ENCODE measurements at places on chromosomes 13 and 19.
A peak's percentile ranks its signal among the peaks of the same experiment; 100 is the strongest.

DNA sequence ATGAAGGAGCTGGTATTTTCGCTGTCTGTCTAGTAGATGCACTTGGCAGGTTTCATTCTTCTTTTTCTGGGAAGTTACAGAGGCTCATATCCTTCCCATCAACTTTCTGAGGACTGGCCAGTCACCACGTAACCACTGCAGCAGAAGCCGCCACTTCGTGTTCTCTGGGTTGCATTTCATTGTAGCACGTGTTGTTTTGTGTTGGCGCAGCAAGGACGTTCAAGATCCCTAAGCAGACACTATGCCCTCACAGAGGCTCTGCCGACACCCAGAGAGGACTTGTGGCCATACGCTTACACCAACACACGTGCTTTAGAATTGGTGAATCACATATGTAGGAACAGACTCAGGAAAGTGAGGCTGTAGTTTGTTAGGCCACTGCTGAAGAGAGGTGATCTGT lies 42.2 kb upstream of the TEX29 start:
- no peak for DNase-seq

DNA sequence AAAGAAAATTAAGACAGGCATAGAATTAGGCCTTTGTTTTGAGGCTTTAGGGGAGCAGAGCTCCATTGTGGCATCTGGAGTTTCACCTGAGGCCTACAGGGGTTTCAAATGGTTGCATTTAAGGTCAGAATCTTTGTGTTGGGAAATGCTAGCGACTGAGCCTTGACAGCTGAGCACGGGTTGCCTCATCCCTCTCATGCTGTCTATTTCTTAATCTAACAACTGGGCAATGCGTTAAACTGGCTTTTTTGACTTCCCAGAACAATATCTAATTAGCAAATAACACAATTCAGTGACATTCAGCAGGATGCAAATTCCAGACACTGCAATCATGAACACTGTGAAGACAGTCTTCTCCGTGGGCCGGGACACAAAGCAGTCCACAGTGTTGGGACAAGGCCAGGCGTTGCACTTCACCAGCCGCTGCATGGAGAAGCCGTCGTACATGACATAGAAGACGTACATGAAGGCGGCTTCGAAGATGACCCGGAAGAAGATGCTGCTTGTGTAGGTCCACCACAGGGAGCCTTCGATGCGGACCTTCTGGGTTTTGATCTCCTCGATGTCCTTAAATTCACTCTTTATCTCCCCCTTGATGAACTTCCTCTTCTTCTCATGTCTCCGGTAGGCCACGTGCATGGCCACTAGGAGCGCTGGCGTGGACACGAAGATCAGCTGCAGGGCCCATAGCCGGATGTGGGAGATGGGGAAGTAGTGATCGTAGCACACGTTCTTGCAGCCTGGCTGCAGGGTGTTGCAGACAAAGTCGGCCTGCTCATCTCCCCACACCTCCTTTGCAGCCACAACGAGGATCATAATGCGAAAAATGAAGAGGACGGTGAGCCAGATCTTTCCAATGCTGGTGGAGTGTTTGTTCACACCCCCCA lies 3.8 kb downstream of the GJB2 start:
- DNase-seq: no peak

GRCh38 chr13:109545931-109546330 lies 240.5 kb downstream of the IRS2 start:
- no peak for DNase-seq

- peak; percentile 90 for DNase-seq
Observed at GRCh38 chr19:56252699-56253422, 19.7 kb upstream of the EDDM13 start.

- DNase-seq: peak; percentile 71
Observed at GRCh38 chr19:13241231-13242104, 91.3 kb downstream of the IER2 start.

GRCh38 chr13:55000844-55001243 lies 1972.2 kb downstream of the OLFM4 start:
- DNase-seq: no peak

DNA sequence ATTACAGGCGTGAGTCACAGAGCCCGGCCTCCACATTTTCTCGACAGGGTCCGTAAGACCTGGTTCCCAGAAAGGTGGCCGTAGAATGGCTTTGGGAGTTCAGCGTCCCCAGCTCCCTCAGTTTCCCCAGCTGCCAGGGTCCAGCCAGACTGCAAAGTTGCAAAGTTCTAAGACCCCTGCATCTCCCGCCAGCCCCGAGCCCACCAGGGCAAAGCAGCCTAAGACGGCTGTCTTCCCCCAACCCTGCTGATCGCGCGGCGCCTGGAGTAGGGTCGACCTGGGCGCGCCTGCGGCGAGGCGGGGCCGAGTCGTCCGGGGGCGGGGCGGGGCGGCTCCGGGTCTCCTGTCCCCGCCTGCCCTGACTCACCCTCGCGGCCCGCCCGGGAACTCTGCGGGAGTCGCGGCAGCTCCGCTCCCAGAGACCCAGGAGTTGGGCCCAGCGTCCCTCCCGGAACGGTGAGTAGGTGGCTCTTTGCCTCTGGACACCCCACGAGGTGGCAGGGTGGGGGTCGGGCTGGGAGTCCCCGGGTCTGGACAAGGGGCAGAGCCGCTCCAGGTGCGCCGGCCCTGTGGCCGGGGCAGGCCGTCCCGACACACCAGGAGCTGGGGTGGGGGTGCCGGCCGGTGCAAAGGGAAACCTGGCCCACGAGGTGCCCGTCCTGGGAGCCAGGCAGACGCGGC lies at the start of gene LRRC8E:
TSS of gene LRRC8E (plus strand) at position 366 of the 681 bp plus-strand sequence. CDS start 7,094 bp downstream, outside the sequence.
- DNase-seq: peak; percentile 68

- no peak for DNase-seq
Observed at GRCh38 chr19:14516746-14517438, 1.3 kb downstream of the DNAJB1 start.

GRCh38 chr19:19650331-19650730 lies 6.9 kb upstream of the GMIP start:
- DNase-seq: no peak

DNA sequence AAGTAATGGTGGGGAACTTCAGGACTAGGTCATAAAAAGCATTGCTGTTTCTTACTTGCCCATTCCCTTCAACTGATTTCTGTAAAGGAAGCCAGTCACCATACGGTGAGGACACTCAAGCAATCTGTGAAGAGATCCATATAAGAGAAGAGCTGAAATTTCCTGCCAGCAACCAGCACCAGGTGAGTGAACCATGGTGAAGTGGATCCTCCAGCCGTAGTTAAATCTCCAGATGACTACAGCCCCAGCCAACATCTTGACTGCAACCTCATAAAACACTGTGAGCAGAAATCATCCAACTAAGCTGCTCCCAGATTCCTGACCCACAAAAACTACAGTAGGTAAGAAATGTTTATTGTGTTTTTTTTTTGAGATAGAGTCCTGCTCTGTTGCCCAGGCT lies 3.8 kb upstream of the SLC6A16 start:
- peak; percentile 5 for DNase-seq

GRCh38 chr19:41161903-41162302 lies 31.1 kb upstream of the CYP2S1 start:
- peak; percentile 33 for DNase-seq

GRCh38 chr13:32334671-32335070 lies 19.4 kb downstream of the BRCA2 start:
- no peak for DNase-seq

- DNase-seq: no peak
Observed at GRCh38 chr19:46733690-46734292, 12.1 kb upstream of the FKRP start.

DNA sequence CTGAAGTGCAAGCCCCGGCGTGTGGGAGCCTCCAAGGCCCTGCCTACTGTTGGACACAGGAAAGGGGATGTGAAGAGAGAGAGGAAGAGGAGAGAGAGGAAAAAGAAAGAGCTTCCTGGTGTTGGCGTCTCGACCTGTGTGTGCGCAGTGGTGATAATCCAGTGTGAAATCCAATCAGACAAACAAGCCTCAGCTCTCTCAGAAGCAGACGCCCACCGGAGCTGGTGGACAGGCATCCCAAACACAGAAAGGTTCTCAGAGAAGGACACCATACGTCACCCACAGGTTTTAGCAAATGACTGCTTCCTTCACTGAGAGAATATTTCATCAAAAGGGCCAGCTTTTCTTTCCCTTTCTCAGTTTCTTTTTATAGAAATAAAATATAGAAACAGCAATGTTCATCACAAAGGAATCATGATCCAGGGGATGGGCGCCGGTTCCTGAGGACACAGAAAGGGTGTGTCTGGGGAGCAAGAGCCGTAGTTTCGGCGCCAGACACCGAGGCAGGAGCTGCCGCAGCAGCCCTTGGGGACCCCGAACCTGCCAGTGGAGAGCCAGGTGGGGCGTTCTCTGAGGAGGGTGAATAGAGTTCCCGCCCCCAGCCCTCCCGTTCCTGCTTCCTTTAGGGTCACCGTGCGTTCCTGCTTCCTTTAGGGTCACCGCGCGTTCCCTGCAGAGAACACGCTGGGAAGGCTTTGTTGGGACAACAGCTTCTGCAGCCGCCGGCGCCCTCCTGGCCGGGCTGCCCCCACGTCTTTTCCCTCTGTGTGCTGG lies 145.8 kb upstream of the SOX1 start:
- DNase-seq: no peak

DNA sequence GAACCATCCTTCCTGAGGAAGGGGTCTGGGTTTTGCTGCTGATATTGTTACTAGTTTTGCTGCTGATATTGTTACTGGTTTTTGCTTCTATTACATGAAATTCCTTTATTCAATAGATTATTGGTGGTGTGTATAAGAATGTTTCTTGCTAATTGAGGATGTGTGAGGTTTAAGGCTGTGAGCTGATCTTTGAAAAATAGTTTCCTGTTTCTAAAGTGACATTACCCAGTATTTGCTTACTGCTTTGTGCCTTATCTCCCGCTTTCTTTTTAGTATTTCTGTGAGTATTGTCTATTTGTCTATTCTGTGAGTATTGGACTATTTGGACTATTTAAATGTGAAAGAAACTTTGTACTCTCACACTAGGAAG lies 38.2 kb upstream of the C1QTNF9 start:
- DNase-seq: no peak

DNA sequence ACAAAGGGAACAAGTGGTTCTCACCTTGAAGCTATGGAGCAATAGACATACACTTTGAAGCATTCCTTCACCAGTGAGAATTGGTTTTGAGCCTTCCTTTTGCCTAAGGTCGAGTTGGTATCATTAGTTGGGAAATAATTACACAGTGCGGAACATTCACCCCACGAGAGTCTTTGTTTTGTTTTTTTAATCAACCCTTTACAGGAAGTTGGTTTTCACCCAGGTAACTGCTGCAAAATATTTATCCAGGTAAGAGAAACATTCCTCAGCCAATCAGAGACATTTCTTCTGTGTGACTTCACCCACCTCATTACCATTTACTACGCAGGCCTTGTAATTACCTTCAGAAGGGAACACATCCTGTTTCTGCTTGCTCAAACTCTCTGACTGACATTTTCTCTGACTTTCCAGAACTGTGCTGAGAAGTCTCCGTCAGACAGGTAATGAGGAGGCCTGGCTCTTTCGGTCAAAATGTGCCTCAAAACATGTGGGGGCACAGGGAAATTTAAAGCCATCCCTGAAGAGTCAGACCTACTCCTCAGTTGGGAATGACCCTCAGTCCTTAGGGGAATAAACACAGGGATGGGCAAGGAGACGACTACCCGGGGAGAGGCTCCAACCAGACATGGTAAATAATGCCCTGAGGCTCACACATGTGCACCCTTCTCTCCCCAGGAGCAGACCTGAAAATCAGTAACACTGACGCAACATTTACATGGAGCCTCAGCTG lies 22.7 kb upstream of the SERP2 start:
- DNase-seq: no peak

GRCh38 chr19:36745870-36746269 lies 26.7 kb downstream of the ZNF850 start:
- DNase-seq: no peak

GRCh38 chr13:76043874-76044273 lies 407.7 kb downstream of the LMO7 start:
- no peak for DNase-seq

- no peak for DNase-seq
Observed at GRCh38 chr13:48235341-48236135, 2.5 kb downstream of the ITM2B start.

GRCh38 chr13:58999851-59000250 lies 1163.9 kb downstream of the DIAPH3 start:
- DNase-seq: no peak

DNA sequence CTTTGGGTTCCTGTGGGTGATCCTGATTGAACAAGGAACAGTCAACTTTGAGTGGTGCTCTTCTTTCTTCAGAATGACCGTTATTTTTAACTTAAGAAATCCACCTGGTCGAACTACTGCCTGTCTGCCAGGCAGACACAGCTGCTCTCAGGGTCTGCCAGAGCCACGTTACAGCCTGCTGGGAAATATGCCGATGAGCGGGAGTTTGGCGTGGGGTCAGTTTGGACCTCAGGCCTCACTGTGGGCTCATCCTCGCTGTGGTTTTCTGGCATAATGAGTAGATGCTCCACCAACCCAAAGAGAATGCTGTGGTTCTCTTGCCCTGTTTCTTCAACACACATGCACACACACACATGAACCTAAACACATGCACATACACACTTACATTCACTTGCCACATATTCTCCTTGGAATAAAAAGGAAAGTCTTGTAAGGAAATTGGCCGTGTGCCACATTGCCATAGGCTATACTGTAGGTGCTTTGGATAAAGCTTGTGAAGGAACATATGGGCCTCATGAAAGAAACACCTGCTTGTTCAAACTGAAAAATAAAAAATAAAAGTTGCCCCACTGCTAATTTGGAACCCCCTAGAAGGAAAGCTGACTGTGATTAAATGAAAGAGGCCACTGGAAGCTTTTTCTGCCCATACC lies 598.7 kb upstream of the KLF12 start:
- DNase-seq: no peak

Measured in stimulated activated CD8-positive, alpha-beta memory T cell treated with anti-CD3 and anti-CD28 coated beads, Interleukin-4, amount 100 ng/mL, for 48 hours (primary cell).